ENCODE measurements at places on chromosomes 5 and 9.
A peak's percentile ranks its signal among the peaks of the same experiment; 100 is the strongest.

DNA sequence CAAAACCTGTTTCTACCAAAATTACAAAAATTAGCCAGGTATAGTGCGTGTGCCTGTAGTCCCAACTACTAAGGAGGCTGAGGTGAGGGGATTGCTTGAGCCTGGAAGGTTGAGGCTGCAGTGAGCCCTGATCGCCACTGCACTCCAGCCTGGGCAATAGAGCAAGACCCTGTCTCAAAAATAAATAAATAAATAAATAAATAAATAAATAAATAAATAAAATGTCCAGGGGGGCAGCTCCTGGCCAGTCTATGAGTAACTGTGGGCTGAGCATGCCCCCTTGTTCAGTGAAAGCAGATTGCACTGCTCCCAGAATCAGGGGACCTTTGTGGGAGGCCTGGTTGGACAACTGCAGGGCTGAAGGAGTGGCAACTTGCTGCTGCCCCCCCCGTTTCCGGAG lies 62.7 kb downstream of the PDE6A start:
- DNase-seq = no peak

GRCh38 chr9:127972236-127972871 lies 8.4 kb downstream of the EEIG1 start:
- no peak for DNase-seq

DNA sequence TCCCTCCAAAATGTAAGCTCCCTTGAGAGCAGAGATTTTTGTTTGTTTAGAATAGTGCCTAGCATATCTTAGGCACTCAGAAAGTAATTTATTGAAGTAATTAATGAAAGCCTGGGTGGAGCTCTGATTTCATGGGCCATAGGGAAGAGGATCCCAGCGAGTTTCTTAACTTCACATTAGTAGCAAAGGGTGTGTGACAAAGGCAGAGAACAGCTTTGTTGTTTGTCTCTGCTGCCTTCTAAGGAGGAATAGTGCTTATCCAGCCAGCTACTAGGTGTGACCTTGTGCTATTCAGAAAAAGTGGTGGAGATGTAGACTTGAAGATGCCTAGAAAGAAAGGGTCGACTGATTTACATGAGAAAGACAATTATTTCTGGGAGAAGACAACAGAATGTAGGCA lies 149.0 kb downstream of the CD180 start:
- DNase-seq = no peak

- no peak for DNase-seq
Observed at GRCh38 chr9:130946766-130947617, 7.9 kb upstream of the FIBCD1 start.

- no peak for DNase-seq
Observed at GRCh38 chr5:181215997-181216989, 6.8 kb upstream of the TRIM41 start.

DNA sequence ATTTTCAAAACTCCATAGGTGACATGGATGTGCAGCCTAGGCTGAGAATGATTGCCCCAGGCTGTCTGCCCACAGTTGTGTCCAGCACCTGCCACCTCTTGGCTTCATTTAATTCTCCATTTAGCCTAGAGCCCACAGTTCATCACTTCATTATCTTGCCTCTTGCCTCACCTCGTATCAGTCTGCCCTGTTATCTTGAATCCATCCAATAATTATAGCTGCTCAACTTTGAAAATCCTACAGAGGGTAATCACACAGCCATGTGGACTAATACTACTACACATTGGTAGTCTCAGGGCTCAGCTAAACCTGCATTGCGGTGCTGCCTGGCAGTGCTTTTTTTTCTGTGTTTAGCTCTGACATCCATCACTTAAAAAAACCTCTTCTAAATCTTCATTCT lies 7.4 kb downstream of the UGCG start:
- DNase-seq = no peak

GRCh38 chr5:74943905-74944304 lies 77.7 kb upstream of the FAM169A start:
- no peak for DNase-seq

DNA sequence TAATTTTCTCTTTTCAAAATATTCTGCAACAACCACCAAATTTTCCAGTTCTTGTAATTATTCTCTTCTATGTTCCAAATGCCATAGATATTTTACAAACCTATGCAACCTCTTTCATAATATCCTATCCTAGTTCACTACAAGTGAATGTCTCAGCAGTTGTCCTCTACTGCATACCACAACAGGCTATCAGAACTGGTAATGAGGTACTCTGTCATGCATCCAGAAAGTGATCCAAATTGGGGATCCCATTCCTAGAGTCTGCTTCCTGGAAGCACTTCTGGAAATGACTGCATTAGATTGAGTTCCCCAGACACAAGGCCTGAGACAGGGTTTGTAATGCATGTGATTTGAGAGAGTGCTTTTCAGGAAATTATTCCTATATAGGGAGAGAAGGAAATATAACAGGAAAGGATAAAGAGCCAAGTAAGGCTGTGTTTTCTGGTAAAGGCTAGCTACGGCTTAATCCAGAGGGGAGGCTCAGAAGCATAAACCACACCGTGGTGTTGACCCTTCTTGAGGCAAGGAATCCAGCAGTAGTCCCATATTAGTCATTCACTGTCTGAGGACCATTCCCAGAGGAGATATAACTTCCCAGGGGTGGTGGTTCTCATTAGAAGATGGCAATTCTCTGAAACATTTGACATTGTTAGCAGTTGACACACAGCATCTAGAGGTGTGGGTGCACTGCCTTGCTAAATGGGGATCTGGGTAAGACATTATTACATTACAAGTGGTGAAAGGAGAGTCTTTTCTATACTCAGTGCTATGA lies 80.3 kb upstream of the FST start:
- no peak for DNase-seq

DNA sequence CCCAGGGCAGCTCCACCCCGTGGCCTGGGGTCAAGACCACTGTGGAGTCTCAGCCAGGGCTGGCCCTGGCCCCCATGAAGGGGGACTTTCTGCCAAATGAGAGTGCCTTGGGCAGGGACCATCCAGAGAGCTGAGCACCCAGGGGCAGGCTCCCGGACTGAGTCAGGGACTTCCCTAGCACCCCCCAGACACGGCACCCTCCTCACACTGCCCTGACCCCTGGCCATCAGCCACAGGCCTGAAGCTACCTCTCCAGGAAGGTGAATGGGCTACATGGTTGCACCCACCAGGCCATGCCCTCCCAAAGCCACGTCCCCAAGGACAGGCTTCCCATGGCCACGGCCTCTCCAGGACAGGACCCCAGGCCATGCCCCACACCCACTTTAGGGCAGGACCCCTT lies 9.5 kb downstream of the CCDC187 start:
- no peak for DNase-seq

- DNase-seq = peak; percentile 66
Observed at GRCh38 chr5:141881886-141882285, 3.7 kb upstream of the PCDH1 start.

GRCh38 chr5:178366998-178367735 lies 134.6 kb upstream of the PHYKPL start:
- DNase-seq = no peak

DNA sequence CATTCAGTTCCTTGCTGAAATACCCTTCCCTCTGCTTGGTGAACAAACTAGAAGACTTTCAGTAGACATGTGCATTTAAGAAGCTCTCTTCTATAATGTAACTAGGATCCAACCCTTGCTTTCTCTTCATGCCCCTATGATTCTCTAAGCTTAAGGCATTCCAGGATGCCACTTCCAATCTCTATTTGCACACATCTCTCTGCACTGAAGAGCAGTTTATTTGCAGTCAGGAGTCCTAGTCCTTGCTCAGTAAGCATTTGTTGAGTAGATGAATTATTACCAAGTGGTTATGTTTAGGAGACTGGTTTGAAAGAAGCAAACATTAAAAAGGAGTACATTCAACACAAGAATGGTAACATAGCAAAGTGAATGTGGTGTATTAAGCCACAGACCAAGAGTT lies 274.2 kb upstream of the KLF9 start:
- no peak for DNase-seq

DNA sequence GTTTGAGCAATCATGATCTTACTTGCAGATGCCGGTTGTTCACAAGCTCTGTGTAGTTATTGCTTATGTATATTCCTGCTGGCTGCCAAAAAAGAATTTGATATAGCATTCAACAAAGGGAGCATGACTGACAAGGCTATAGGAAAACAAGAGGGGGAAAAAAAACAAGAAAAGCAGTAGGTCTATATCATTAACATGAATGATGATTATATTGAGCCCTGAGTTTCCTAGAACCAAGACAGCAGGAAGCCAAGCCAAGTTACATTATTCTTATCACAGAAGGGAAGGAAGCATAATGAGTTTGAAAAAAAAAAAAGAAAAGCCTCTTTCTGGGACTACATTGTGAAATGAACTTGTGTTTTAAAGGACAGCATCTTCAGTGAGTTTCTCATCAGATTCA lies 41.0 kb downstream of the TSTD2 start:
- DNase-seq = no peak

- no peak for DNase-seq
Observed at GRCh38 chr5:933251-933861, 40.7 kb downstream of the TRIP13 start.

GRCh38 chr9:29830821-29831220 lies 2257.5 kb upstream of the C9orf72 start:
- DNase-seq = no peak

DNA sequence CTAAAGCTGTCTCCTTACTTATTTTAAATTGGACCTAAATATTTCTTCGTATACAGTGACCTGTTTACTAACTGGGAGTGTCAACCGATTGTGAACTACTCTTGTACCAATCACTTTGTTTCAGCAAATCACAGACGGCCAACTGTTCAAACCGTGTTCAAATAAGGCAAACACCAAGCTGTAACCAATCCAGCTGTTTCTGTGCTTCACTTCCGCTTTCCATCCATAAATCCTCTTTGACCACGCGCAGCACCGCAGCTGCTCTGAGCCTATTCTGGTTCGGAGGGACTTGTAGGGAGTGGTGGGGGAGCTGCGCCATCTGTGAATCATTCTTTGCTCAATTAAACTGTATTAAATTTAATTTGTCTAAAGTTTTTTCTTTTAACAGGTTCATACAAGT lies 4.8 kb upstream of the FAM240B start:
- no peak for DNase-seq

DNA sequence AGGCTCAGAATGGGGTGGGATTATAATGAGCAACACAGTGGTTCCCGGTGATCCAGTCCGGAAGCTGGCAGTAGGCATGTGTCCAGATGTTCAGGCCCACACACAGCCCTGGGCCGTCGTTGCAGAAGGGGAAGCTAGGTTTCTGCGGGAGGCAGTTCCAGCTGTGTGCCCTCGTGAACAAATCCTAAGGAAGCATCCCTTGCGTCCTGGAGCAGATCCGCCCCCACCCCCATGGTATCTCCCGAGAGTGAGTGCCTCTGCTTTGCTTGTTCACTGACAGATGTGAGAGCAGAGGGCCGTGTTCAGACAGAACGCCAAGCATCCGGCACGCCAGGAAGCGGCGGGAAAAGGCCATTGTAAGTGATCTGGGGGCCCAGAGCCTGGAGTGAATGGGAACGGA lies 104.8 kb downstream of the PDE6A start:
- DNase-seq = no peak

- no peak for DNase-seq
Observed at GRCh38 chr9:81474792-81475191, 214.6 kb downstream of the TLE1 start.

- DNase-seq = no peak
Observed at GRCh38 chr9:14345354-14346230, 31.7 kb upstream of the NFIB start.

- DNase-seq = no peak
Observed at GRCh38 chr5:3741374-3741770, 145.7 kb downstream of the IRX1 start.

DNA sequence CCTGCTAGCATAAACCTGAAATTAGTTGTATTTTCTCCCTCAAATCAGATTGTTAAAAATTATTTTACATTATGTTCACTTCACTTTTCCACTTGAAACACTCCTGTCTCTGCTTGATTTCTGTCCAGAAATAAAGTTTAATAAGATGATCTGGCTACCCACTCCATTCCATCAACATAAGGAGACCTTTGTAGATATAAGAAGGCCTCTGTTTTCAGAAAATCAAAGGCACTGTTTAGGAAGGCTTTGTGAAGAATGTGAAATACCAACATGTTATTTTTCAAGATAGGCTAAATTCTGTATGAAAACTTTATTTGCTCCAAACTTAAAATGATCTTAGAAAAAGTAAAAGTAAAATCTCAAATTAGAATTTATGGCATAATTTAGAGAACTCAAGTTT lies 15.1 kb downstream of the RHOBTB3 start:
- DNase-seq = no peak

- DNase-seq = no peak
Observed at GRCh38 chr5:19706776-19707175, 281.2 kb downstream of the CDH18 start.

DNA sequence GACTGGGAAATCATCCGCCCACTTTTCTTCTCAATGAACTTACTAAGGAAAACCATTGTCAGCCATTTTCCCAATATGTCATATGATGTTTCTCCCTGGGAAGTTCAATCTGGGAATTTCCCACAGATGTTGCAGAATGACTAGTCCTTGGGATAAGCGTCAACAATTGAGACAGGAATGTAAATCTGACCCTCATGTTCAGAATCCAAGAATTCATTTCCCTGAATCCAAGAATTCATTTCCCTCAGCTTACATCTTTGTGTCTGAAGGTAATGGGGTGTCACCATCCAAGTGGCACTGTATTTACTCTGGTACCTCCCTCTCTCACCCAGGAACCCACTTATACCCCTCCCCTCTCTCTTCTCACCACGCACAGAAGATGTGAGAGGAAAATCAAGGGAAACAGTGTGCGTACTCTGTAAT lies 7.4 kb downstream of the KLF9 start:
- DNase-seq = no peak
